ENCODE measurements at places on chromosomes 3 and 15. TPM values are rescaled to one million over a fixed set of nuclear protein-coding genes. Genes with fewer than 3 reads are reported as not detected.
A peak's percentile ranks its signal among the peaks of the same experiment; 100 is the strongest.

DNA sequence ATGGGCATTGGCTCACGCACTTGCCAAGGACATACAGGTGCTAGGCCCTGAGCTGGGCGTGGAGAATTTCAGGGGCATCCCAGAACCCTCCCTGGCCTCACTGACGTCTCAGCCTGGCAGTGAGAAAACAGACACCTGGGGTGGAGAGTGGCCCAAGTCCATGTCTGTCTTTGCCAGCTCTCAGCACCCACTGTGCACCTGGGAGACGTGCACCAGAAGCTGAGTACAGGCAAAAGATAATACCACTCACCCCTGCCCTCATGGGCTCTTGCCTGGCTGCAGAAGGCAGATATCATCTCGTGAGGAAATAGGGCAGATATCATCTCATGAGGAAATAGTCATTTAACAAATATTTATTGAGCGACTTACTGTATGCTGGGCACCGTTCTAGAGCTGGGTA, 8.0 kb downstream of the LOXL1 start:
- DNase-seq: no peak

The MBNL1 gene
- 183 TPM for total RNA-seq

The SLC6A11 gene
- 0.08 TPM for total RNA-seq

DNA sequence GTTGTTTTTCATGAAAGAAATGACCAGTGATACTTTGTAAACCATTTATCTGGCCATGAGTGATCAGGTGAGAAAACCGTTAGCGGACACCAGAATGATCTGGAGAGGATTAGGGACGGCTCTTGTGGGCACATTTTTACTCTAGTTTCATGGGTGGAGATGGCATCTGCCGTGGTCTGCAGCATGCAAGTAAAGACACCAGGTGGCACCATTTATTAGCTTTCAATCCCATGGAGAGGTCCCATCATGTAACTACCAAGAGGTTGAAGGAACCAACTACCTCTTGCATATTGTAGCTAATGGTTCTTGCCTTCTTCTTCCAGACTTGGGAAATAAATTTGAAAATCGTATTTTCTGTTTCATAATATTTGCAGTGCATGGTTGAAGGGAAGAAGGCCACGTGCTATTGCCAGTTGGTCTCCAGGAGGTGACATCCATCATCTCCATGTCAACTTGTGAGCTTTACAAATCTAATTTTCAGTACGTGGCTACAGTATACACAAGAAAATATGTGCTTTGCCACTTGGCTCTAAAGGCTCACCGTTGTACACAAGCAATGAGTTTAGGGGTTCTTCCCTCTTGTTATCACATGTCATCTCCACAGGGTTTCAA, 1.5 kb upstream of the MAPKBP1 start:
- peak; percentile 40 for DNase-seq

DNA sequence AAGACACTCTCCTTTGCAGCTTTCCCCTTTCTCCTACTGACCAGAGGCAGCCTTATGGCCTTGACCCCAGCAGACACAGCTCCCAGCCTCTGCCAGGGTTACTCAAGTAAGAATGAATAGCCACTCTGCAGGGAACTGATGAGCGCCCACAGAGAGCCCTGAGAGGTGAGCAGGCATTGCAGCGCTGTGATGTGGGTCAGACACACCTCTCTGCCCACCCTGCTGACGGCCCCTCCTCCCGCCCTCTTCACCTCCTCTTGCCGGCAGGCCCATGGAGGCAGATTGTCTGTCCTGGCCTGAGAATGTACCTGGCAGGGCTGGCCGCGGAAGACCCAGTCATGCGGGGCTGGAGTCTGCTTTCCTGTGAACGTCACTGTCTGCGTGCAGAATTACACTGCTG, 512.6 kb upstream of the PPP2R3A start:
- DNase-seq: no peak

- peak; percentile 91 for DNase-seq
Measured at GRCh38 chr3:59575113-59576001, 525.5 kb upstream of the CFAP20DC start.

- no peak for DNase-seq
Measured at GRCh38 chr3:194736896-194737600, 51.4 kb downstream of the FAM43A start.

DNA sequence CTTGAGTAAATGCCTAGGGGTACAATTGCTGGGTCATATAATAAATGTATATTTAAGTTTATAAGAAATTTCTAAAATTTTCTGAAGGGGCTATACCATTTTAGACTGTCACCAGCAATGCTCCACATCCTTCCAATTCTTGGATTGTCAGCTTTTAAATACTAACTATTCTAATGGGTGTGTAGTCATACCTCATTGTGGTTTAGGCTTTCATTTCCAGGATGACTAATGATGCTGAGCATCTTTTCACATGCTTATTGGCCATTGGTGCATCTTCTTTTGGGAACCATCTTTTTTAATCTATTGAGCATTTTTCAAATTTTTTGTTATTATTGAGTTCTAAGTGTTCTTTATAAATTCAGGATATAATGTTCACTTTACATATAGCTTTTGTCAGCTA, 52.5 kb upstream of the CORO2B start:
- DNase-seq: no peak

- no peak for DNase-seq
Measured at GRCh38 chr3:23546181-23546580, 259.6 kb upstream of the UBE2E1 start.

The ROPN1 gene
- total RNA-seq: 2.0 TPM
